ENCODE measurements at places on chromosomes 7 and 10.

DNA sequence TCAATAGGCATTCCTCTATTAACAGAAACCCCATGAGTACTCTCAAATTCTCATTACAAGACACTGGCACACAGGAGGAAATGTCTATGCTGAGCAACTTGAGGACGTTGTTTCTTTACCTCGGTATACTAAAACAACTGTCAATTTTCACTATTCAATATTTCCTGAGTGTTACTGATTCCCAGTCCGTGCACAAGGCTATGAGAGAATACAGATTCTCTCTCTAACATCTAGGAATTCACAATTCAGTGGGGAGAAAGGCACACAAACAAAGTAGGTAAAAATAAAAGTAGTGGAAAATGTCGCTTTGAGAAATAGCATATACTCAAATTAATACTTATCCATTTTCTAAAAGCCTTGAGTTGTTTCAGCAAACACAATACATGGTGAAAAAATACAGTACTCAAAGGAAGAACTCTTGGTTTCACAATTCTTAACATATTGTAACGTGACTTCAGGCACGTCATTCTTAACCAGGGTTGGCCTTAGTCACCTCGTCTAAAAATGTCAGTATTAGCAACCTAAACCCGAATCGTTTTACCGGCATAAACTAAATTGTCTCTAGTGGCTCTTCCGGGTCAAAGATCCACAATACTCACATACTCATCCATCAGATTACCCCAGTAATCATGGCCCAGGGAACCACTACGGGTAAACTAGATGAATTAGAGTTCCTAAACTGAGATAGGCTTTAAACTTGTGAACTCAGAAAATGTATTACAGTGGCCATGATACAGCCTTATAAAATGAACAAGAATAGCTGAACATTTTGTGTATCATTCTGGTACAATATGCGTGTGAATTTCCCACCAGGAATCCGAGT lies 1.5 kb downstream of the IPMK start:
- DNase-seq, result no peak

DNA sequence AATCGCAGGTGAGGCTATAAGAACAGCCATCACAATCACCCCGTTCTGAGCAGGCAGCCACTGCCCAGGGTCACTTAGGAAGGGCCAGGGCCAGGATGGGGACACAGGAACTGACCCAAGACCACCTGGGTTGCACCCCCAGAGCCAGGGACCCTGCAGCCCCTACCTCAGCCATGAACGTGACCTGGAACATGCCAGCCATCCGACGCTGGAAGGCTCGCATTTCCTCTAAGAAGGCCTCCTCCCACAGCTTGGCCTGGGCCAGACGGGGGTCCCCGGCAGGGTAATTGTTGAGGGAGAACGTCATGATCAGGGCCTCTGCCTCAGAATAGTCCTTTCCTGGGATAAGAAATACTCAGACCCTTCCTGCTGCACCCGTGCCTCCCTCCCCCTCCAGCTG lies 5.0 kb downstream of the NPC1L1 start:
- DNase-seq, result no peak

DNA sequence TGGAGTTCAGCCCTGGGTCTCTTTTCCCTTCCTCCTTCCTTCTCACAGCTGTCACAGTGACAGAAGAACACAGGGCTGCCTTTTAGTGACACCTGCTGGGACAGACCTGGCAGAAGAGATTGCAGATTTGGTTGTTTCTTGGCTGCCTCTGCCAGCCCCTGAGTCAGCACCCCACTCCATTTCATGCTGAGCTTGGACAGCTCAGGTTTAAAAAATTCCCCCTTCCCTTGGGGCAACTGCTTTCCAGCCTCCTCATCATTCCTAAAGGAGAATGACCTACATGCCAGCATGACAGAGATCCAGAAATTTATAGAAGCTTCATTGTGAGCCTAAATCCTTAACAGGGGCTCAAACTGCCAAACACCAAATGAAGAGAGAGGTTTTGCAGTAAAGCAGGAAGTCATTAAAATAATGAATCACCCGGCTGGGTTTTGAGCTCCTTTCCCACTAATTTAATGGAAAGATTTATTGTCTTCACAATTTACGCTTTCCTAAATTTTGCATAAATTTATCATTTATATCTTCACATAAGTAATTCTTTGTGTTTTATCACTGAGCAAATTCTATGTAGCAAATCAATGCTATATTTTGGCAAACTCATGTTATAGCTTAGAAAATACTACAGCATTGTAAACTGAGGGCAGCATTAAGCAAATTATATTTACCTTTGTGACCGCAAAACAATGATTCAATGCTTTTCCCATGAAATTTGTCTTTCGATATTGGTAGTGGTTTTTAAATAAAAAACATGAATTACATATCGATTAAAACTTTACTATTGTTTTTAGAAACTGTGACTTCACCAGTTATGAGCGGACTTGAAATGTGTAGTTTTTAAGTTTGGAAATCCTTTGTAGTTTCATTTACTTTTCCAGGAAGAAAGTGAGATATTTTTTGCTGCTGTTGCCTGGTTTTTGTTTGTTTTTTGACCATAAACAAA lies 399.5 kb upstream of the ANKRD30A start:
- DNase-seq, result peak; percentile 71

- DNase-seq, result no peak
Observed at GRCh38 chr10:311901-312665, 176.8 kb downstream of the ZMYND11 start.

- DNase-seq, result peak; percentile 26
Observed at GRCh38 chr10:34397324-34397723, 417.8 kb downstream of the PARD3 start.

DNA sequence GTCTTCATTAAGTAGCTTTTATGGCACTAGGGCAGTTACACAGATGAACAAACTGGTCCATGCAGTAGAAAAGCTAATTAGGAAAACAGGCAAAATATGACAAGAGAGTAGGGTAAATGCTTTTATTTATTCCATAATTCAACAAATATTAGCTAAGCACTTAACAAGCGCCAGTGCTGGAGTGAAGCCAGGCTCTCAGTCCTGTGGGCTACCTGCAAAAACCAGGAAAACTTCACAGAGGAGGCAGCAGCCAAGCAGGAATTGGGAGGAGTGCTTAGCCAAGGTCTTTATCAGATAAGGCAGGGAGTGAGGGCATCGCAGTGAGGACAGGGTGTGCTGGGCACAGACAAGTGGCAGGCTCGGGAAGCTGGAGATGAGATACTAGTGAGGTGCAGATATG lies 4.9 kb upstream of the KAT6B start:
- DNase-seq, result no peak

DNA sequence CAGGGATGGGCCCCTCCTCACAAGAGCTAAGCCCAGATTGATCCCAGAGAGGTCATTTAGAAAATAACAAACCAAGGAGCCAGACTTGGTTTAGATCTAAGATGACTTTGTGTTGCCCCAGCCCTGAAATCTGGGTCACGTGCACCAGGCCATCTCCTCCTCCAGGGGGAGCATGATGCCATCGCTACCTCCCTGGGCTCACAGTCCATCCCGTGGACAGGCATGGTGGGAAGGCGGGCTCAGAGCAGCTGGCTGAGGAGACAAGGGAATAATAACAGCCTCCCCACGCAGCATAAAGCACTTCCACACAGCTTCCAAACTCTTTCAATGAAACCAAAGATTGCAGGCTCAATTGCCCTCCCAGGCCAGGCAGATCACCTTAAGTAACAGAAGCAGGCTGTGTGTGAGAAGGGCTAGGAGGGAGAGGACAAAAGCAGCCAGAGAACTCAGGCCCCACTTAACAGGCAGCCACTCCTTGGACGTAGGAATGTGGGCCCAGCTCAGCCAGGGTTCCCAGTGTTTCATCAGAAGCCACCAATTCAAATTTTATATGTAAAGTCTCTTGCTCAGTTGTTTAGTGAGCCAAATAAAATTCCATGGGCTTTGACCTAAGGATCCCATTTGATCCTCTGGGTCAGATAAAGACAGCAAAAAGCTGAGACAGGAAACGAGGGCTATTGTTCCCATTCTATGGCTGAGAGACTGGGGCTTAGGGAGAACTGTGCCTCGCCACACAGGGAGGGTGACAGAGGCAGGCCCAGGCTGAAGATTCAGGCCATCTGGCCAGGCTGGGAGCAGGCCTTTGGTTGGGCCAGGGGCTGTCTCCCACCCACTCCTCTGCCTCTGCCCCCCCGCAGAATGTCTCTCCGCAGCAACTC lies 100.2 kb downstream of the COL13A1 start:
- DNase-seq, result no peak

Measured in AG04449 (cell line).